ENCODE measurements at places on chromosomes 16 and 17.

DNA sequence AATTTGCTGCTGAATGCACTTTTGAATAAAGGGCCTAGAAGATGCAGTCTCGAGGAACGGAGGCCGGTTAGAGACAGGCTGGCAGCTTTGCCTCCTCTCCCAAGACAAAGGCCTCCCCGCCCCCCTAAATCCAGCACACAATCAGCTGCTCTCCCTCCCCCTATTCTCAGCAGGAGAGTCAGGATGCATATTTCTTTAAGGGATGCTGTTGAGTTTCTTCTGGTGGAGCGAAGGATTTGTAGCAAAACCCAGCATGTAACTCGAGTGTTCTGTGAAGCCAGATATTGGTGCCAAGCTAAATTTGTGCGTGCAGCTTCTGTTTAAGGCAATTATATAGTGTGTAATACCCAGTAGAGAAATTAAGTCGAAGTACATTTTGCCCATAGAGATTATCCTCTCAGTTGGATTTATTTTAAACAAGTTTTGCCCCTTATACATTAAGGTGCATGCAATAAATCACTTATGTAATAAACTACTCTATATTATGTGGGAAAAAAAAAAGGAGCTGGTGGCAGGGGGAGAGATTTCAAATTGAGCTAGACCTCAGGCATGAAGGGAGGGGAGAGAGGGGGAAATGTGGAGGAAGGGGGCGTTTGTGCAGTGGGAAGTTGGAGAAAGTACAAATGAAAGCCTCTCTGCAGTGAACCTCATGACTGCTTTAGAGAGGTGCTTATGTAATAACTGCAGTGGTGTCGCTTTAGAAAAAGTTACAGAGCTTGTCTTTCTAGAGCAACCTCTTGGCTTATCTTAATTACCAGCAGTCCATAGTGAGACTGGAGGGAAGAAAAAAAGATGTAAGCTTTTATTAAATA is 599.2 kb downstream of the MAF start:
- no peak for DNase-seq

DNA sequence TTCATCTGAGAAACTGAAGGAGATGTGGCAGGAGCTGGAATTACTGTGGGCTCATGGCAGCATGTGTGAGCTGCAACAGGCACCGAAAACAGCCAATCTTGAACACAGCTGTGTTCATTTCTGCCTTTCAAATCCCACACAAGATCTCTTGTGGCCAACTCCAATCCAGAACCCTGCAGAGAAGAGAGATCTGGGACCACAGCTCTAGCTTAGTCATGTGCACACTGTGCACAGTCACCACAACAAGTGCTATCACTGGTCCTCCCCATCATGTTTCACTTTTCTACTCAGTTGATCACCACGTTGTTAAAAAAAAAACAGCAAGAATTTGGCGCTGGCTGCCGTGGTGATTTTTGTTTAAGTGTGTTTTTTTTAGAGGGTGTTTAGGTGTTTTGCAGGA is 254.5 kb upstream of the ELAC2 start:
- DNase-seq, result no peak

DNA sequence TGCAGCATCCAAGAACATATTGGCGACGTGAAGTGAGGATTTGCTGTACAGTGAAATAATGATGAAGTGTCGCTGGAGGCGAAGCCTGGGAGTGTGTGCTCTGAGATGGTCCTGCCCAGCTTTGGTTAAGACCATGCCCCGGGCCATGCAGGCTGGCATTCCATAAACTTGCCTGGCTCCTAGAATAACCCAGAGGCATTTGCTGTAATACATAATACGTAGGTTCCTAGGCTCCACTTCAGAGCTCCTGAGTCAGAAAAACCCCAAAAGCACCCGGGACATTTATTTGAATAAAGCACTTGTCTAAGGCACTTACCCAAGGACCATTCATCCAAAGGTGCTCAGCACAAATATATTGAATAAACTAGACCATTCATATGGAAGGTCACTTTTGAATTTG is 279.3 kb downstream of the ABCC12 start:
- DNase-seq, result no peak

DNA sequence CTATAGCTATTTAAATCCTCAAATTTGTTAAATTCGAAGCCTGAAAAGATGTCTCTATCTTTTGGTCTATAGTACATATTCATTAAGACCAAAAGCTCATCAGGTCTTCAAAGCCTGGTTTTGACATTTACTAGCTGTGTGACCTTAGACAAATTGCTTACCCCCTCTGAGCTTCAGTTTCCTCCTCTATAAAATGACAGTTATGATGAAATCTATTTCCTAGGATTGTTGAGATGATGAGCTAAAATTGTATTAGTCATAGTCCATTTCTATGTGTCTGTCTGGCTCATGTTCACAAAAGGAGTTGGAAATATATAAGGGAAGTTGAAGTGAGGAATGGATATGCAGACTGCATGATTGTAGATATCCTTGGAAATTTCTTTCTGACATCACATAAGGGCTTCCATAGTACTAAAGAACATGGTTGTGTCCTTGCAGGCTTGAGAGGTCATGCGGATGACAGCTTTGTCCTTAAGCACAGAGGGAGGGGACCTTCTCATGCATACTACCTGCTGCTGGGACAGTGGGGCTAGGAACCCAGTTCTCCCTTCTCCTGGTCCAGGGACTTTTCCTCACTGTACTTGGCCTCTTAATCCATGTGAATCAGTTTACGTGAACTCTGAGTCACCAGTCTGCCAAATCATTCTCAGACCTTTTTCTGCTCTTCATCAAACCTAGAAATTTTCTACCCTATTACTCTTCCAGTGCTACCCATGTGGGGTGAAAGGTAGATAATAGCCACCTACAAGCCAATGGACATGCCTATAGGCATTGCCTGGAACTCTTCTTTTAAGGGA is 487.5 kb upstream of the SALL1 start:
- no peak for DNase-seq

GRCh38 chr17:73304971-73305812 is 6.6 kb downstream of the CDC42EP4 start:
- DNase-seq, result peak; percentile 83
